Thymus (tissue), 14 donors: ENCODE measurements at places on chromosomes 6 and 20. TPM values are rescaled to one million over a fixed set of nuclear protein-coding genes. Genes with fewer than 3 reads are reported as not detected.

Gene TMC2
- 0.05 TPM for polyA plus RNA-seq

Gene POU5F1
- polyA plus RNA-seq = 5.2 TPM

Gene IL17A
- 0.21 TPM for polyA plus RNA-seq

Gene LPIN3
- polyA plus RNA-seq = 11.0 TPM

Gene PROKR2
- polyA plus RNA-seq = not detected

Gene TREM2
- polyA plus RNA-seq = 7.5 TPM

Gene CLPSL1
- polyA plus RNA-seq = 0.14 TPM

Gene C20orf141
- 1.3 TPM for polyA plus RNA-seq

Gene SLPI
- polyA plus RNA-seq = 663 TPM

Gene SDC4
- polyA plus RNA-seq = 18.9 TPM

Gene GFOD1
- 8.1 TPM for polyA plus RNA-seq

Gene ULBP2
- polyA plus RNA-seq = 2.3 TPM

Gene MROH8
- 3.2 TPM for polyA plus RNA-seq

Gene PACRG
- 0.62 TPM for polyA plus RNA-seq

Gene AFG1L
- 3.9 TPM for polyA plus RNA-seq

- H3K4me3 ChIP-seq = no peak overlapping the region
- H3K27me3 ChIP-seq = no peaks in the 10 kb centered on the region
- no peak overlapping the region for H3K27ac ChIP-seq
- peaks cover 6% of the 10 kb centered on the region for H3K36me3 ChIP-seq
- H3K4me1 ChIP-seq = no peaks in the 10 kb centered on the region
These were observed 112.1 kb downstream of the EPM2A start for GRCh38 chr6:145623231-145623630.

- no peak overlapping the region for H3K4me3 ChIP-seq
- no peaks in the 10 kb centered on the region for H3K27me3 ChIP-seq
- DNase-seq = no peak
- no peaks in the 10 kb centered on the region for H3K4me1 ChIP-seq
- H3K27ac ChIP-seq = no peak overlapping the region
These were observed 102.2 kb upstream of the AKAP12 start for GRCh38 chr6:151137542-151137941.

DNA sequence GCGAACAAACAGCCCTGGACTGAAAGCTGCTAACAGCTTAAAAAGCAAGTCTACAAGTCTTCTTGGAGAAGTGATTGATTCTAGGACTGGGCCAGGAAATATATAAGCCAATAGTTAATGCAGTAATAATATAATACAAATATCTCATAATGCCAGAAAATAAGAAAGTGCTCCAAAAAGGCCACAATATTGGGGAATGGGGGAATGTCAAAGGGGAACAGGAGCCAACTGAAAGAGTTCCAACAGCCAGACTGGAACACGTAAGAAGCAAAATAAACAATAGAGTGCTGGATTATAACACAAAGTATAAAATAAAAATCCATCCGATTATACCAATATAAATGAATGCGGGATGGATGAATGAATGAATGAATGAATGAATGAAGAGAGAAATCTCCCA is 295.8 kb downstream of the NRN1 start:
- no peaks in the 10 kb centered on the region for H3K27me3 ChIP-seq
- H3K4me1 ChIP-seq = peaks cover 8% of the 10 kb centered on the region
- no peak for DNase-seq
- H3K27ac ChIP-seq = no peak overlapping the region

- no peaks in the 10 kb centered on the region for H3K27me3 ChIP-seq
- H3K4me3 ChIP-seq = no peak overlapping the region
- no peaks in the 10 kb centered on the region for H3K36me3 ChIP-seq
These were observed 238.9 kb downstream of the SLC24A3 start for GRCh38 chr20:19451231-19451922.

- no peak for DNase-seq
- H3K4me3 ChIP-seq = no peak overlapping the region
- no peaks in the 10 kb centered on the region for H3K4me1 ChIP-seq
- no peaks in the 10 kb centered on the region for H3K36me3 ChIP-seq
- no peaks in the 10 kb centered on the region for H3K27me3 ChIP-seq
- H3K27ac ChIP-seq = no peak overlapping the region
These were observed 268.0 kb downstream of the SMOC2 start for GRCh38 chr6:168708984-168709383.

- H3K36me3 ChIP-seq = no peaks in the 10 kb centered on the region
- H3K27ac ChIP-seq = no peak overlapping the region
- no peak overlapping the region for H3K4me3 ChIP-seq
- peaks cover 18% of the 10 kb centered on the region for H3K4me1 ChIP-seq
- no peak for DNase-seq
These were observed 2.1 kb upstream of the CDKN1A start for GRCh38 chr6:36676141-36677058.

- H3K27me3 ChIP-seq = no peaks in the 10 kb centered on the region
- no peak for DNase-seq
- no peaks in the 10 kb centered on the region for H3K36me3 ChIP-seq
- no peak overlapping the region for H3K27ac ChIP-seq
- no peak overlapping the region for H3K4me3 ChIP-seq
- H3K4me1 ChIP-seq = peaks cover 6% of the 10 kb centered on the region
These were observed 332.0 kb downstream of the NRN1 start for GRCh38 chr6:5674721-5675120.

DNA sequence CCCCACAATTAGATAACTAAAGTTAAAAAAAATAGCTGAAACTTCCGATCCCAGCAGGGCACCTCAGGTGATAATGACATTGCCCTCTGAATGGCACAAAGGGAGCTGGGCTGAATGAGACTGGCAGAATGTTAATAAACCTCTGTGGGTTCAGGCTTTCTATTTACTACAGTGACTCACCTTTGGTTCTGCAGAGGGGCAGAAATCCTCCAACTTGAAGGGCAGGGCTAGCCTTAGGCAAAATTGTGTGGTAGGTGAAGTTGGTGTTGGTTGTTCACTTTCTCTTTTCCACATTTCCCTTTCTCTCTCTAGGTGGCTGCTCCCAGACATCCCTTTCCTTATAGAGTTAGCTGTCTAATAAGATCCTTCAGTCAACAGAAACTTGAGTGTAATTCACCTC is 625.2 kb downstream of the EPM2A start:
- H3K27me3 ChIP-seq = no peaks in the 10 kb centered on the region
- no peaks in the 10 kb centered on the region for H3K36me3 ChIP-seq
- no peaks in the 10 kb centered on the region for H3K4me1 ChIP-seq
- H3K4me3 ChIP-seq = no peak overlapping the region

- H3K36me3 ChIP-seq = no peaks in the 10 kb centered on the region
- no peak for DNase-seq
- H3K4me1 ChIP-seq = no peaks in the 10 kb centered on the region
These were observed at the start of gene ANKRD60 for GRCh38 chr20:58228484-58229197. Gene ANKRD60 (minus strand): TSS chr20:58228653. CDS start chr20:58228653, 0 bp downstream.

- no peak overlapping the region for H3K4me3 ChIP-seq
- H3K36me3 ChIP-seq = no peaks in the 10 kb centered on the region
- DNase-seq = no peak
- H3K27ac ChIP-seq = no peak overlapping the region
These were observed 35.3 kb downstream of the VSTM2L start for GRCh38 chr20:37938181-37938750.

GRCh38 chr6:1625794-1626435 is 16.2 kb downstream of the FOXC1 start:
- H3K36me3 ChIP-seq = no peaks in the 10 kb centered on the region
- no peak overlapping the region for H3K27ac ChIP-seq
- peaks cover 65% of the 10 kb centered on the region for H3K27me3 ChIP-seq
- H3K4me3 ChIP-seq = no peak overlapping the region

- no peaks in the 10 kb centered on the region for H3K36me3 ChIP-seq
- no peaks in the 10 kb centered on the region for H3K27me3 ChIP-seq
- no peak overlapping the region for H3K4me3 ChIP-seq
- DNase-seq = no peak
- peaks cover 6% of the 10 kb centered on the region for H3K4me1 ChIP-seq
- no peak overlapping the region for H3K27ac ChIP-seq
These were observed 106.0 kb upstream of the TNFAIP3 start for GRCh38 chr6:137761072-137761471.

- no peak overlapping the region for H3K4me3 ChIP-seq
- H3K27ac ChIP-seq = no peak overlapping the region
- H3K27me3 ChIP-seq = no peaks in the 10 kb centered on the region
- H3K4me1 ChIP-seq = no peaks in the 10 kb centered on the region
- H3K36me3 ChIP-seq = no peaks in the 10 kb centered on the region
These were observed 52.0 kb downstream of the TBXT start for GRCh38 chr6:166115609-166116008.

- no peak overlapping the region for H3K27ac ChIP-seq
- no peak overlapping the region for H3K4me3 ChIP-seq
- DNase-seq = no peak
- H3K27me3 ChIP-seq = no peaks in the 10 kb centered on the region
- no peaks in the 10 kb centered on the region for H3K36me3 ChIP-seq
These were observed 41.2 kb downstream of the TMEM200A start for GRCh38 chr6:130407032-130407431.

GRCh38 chr6:29887330-29887818 is 55.0 kb upstream of the HLA-A start:
- no peak for DNase-seq
- H3K27me3 ChIP-seq = peaks cover 11% of the 10 kb centered on the region
- H3K4me1 ChIP-seq = peaks cover 3% of the 10 kb centered on the region
- H3K27ac ChIP-seq = no peak overlapping the region
- peak overlapping the region; percentile 26 for H3K4me3 ChIP-seq
- no peaks in the 10 kb centered on the region for H3K36me3 ChIP-seq

DNA sequence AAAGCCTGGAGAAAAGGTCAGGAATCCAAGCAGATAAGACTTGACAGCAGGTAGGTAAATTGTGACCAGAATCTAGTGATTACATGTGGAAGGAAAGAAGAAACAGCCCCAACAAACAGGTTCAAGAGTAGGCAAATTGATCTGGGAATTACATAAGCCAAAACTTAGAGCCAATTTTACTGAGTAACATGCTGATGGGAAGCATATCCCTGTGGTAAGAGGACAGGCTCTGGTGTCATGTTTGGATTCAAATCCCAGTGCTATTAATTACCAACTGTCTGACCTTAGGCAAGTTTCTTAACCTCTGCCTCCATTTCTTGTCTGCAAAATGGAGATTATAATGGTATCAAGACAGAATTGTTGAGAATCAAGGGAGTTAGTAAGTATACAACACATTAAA is 20.4 kb downstream of the MCM9 start:
- DNase-seq = no peak
- H3K27ac ChIP-seq = no peak overlapping the region
- peaks cover 69% of the 10 kb centered on the region for H3K36me3 ChIP-seq
- no peaks in the 10 kb centered on the region for H3K27me3 ChIP-seq
- H3K4me3 ChIP-seq = no peak overlapping the region
- H3K4me1 ChIP-seq = no peaks in the 10 kb centered on the region

GRCh38 chr6:54981276-54981609 is 134.7 kb downstream of the FAM83B start:
- DNase-seq = no peak
- H3K4me1 ChIP-seq = no peaks in the 10 kb centered on the region
- no peaks in the 10 kb centered on the region for H3K27me3 ChIP-seq
- H3K36me3 ChIP-seq = no peaks in the 10 kb centered on the region
- no peak overlapping the region for H3K27ac ChIP-seq

GRCh38 chr20:1376408-1377270 is 16.2 kb downstream of the FKBP1A start:
- H3K27ac ChIP-seq = peak overlapping the region; percentile 21
- no peak overlapping the region for H3K4me3 ChIP-seq
- H3K27me3 ChIP-seq = no peaks in the 10 kb centered on the region
- peaks cover 19% of the 10 kb centered on the region for H3K36me3 ChIP-seq
- DNase-seq = no peak

DNA sequence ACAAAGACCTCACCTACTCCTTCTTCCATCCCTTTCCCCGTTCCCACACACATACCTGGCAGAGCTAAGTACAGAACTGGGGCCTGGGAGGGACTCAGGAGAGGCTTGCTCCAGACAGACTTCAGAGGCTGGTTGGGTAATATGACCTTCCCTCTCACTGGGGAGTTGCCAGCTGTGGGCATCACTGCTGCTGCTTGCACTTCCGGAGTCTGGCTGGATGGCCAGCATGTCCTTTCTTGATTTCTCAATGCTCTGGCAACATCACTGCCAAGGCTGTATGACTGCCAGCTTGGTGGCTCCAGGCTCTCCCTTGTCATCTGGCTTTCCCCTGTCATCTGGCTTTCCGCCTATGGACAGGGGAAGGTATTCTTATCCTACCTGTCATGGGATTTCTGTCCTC is 47.8 kb downstream of the CDH22 start:
- H3K36me3 ChIP-seq = no peaks in the 10 kb centered on the region
- no peak for DNase-seq
- no peaks in the 10 kb centered on the region for H3K4me1 ChIP-seq
- H3K4me3 ChIP-seq = no peak overlapping the region
- no peak overlapping the region for H3K27ac ChIP-seq

GRCh38 chr20:42218621-42219374 is 600.6 kb upstream of the CHD6 start:
- H3K4me1 ChIP-seq = no peaks in the 10 kb centered on the region
- no peaks in the 10 kb centered on the region for H3K27me3 ChIP-seq
- H3K36me3 ChIP-seq = no peaks in the 10 kb centered on the region
- DNase-seq = no peak

- no peak for DNase-seq
- H3K27ac ChIP-seq = no peak overlapping the region
- peaks cover 23% of the 10 kb centered on the region for H3K4me1 ChIP-seq
- H3K4me3 ChIP-seq = peak overlapping the region; percentile 54
- peaks cover 81% of the 10 kb centered on the region for H3K27me3 ChIP-seq
These were observed 631 bp downstream of the MDGA1 start for GRCh38 chr6:37696841-37697662.

DNA sequence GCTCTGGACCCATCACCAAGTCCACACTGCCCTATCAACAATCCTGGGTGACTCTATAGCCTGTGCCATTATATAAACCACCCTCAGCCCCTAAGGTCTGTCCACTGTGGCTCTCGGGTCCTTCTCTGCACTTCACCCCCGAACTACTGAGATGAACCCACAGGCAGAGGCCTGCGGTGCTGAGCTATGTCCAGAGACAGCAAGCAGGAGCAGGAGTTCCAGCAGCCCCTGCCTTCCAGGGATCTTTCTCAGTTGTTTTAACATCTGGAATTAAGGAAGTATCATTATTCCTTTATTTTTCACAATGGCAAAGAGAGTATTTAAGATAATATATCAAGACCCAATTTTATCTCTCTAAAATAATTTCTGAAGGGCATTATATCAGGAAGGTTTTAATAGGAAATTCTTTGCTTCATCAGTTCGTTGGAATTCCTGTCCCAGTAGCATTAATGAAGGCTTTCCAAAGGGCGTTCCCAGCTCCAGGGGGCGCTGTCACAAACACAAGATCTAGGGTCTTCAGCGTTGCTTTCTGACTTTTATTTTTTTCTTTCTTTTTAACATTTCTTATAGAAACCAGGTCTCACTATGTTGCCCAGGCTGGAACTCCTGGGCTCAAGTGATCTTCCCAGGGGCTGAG is 27.3 kb downstream of the RRBP1 start:
- peaks cover 44% of the 10 kb centered on the region for H3K4me1 ChIP-seq
- no peaks in the 10 kb centered on the region for H3K27me3 ChIP-seq
- DNase-seq = no peak
- H3K4me3 ChIP-seq = no peak overlapping the region
